NCI-H187 (cell line): ENCODE measurements at places on chromosomes 6 and 20.

DNA sequence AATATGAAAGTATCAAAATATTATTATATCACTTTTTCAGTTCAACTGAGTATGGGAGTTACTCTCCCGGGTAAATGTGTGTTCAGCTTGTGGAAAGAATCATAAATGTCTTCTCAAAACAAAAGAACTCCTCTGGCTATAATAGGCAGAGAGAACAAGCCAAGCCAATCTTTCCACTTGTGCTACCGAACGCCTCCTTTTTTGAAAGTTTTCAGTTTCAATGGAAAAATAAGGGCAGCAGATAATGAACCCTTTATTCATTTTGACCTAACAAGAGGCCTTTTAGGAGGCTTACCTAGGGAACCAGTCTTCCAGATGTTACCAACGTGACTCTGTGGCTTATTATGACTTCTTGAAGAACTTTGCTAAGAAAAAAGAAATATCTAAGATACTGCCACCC, 67.5 kb downstream of the PDE7B start:
- no peak for DNase-seq

- no peak for DNase-seq
These were observed 220.0 kb upstream of the FOXQ1 start for GRCh38 chr6:1091900-1092299.

DNA sequence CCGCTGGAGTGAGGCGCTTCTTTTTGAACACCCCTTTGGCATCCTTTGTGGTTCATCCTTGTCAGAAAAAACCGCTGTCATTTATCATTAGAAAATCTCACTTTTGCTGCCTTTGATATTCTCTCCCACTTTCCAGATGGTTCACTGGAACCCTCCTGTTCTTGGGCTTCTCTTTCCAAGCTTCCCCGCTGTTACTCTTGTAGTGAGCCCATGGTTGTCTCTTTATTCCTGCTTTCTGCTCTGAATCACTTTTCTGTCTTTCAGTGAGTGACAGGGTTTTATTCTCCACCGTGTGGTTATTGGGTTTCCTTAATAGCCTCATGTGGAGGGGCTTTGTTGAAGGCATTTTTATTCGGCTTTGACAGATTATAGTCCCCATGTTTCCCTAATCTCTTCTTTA, 117.0 kb downstream of the FARS2 start:
- no peak for DNase-seq

DNA sequence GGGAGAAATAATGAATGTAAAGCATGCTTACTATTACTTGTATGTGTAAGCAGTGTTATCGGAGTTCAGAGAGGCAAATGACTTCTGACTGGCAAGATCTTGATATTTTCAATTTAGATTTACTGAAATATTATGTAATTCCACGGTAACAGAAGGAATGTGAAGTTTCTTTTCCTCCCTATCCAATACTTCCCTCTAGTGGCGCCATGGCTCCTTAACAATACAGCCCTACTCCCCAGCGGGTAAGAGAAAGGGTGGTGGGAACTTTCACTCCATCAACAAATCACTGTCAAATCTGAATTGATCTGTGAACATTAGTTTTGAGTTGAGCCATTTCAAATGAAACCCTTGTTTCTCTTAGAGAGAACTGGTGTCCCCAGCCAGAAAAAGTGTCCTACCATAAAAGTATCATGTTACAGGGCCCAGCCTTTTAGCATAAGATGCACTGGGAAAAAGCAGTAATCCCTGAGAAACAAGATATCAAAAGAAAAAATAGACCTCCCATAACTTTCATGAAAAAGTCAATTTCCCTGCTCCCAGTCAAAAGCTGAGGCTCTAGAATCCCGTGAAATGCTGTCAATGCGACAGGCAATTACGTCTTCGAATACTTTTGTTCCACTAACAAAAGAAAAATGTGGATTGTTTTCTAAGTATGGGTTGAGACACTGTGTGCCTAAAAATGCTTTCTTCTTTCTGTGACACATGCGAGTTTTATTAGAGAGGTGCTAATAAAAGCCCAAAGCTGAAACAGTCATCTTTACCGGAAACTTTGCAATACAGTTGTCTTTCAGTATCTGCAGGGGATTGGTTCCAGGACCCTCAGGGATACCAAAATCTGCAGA, 12.9 kb downstream of the COX7A2 start:
- DNase-seq = no peak

- DNase-seq = no peak
These were observed 33.6 kb upstream of the BTN3A2 start for GRCh38 chr6:26331218-26332073.

- DNase-seq = no peak
These were observed 19.5 kb upstream of the RSPH4A start for GRCh38 chr6:116596815-116597214.

DNA sequence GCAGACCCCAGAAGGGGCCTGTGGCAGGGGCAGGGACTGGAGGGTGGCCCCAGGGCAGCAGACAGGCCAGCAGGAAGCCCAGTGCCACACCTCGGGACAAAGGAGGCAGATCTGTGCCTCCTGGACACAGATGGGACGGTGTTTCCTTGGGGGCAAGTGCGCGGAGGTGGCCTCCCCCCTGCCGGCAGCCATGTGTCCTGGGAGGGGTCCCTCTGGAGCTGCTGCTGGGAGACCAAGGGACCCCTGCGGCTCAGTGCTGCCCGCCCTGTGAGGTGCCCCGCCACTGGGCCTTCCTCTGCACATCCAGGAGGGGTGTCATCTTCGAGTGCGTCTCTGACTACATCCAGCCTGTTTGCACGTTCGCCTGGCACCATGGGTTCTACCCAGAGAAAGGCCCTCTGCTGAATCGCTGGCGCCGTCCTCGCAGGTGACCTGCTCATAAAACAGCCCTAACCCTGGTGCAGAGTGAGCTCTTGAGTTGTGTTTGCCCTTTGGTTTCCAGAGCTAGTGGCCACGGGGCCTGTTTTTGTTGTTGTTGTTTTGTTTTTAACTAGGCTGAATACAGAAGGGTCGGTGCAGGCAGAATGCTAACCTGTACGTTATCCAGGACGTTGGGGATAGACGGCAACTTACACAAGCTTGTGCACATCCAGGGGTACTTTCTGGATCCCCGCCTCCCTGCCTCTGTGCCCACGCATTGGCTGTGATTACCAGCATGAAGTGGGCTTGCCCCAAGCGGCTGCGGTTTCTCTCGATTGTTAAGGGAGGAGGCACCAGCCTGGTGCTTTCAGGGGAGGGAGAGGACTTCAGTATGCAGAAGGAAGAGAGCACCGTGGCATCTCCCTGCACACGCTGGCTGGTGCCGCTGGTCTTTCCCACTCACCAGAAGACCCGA, 1.3 kb upstream of the KCNQ2 start:
- DNase-seq = peak; percentile 16

GRCh38 chr6:169024047-169024660, 229.5 kb downstream of the THBS2 start:
- DNase-seq = no peak

DNA sequence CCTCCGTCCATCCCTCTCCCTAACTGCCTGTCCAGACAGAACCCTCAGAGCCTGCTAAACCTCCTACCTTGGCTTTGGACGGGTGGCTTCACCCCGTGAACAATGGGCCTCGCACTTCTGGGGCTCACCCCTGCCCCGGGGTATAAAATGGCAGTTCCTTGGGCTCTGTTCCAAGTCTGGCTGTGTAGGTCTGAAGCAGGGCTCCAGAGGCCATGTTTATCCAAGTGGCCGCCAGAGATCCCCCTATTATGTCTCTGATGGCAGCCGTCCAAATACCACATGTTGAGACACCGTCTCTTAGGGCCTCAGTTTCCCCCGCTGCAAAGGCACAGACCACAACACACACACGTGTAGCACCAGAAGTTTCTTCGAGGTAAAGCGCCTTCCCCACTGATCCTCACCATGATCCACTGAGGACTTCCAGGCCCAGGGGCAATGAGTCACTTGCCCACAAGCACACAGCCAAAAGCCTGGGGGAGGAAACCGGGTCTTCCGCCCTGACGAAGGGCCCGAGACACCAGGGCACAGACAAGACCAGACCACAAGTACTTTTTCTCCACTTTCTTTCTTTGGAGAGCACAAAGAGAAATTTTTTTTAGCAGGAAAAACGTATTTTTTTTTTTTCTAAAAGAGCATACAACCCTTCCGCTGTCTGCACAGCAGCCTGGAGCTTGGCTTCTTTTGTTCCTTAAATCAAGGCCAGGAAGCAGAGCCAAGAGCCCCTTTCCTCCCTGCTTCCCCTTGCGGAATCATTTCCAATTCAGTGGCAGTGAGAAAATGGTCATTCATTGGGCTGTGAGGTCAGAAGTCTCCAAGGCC, 11.8 kb downstream of the CPNE5 start:
- DNase-seq = no peak

DNA sequence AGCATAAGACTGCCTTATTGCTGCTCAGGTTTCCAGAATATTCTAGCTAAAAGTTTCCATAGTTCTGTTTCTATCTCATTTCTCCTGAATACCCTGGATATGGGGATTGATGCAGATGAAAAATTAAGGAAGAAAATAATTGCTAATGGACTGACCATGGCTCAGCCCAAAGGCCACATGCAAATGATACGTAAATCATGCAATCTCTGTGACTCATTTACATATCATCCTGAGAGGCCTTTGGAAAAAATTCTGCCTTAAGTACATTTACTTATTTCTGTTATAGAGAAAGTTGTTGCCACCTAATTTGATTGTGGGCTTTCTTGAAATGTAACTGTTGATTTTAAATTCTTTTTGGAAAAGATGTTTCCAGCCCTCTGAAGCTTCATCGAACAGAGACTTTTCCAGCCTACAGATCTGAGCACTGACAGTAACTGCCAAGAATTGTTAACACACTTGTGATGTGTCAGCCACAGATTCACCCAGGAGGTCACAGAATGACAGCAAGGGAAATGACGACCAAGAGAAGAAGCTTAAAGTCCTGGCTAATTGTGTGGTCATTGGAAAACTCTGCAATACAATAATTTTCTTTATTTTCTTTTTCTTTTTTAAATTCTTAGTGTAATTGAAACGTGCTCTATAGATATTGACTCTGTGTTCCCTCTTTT, 174.8 kb downstream of the DOK5 start:
- no peak for DNase-seq

GRCh38 chr6:165557674-165558073, 105.4 kb downstream of the PDE10A start:
- DNase-seq = no peak

- no peak for DNase-seq
These were observed 3.0 kb upstream of the GSTA5 start for GRCh38 chr6:52843605-52844004.

- no peak for DNase-seq
These were observed 34.7 kb downstream of the SLC35B3 start for GRCh38 chr6:8400663-8401062.

- no peak for DNase-seq
These were observed 13.4 kb downstream of the CCDC167 start for GRCh38 chr6:37486121-37486839.

DNA sequence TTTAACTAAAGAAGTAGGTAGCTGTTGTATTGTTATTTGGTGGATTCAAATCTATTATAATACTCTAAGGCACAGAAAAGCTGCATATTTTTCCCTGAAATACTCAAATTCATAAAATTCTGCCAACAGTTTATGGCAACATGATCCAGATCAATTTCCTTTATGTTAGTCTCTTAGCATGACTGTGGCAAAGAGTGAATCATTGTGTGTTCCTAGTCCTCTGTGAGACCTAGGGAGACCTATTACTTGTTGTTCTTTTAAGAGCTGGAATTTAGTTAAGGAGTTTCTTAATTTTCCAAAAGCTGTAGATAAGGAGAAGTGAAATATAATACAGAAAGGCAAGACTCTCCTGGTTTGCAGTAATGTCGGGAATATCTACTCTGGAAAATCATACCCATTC, 149.6 kb downstream of the RIMS1 start:
- no peak for DNase-seq

DNA sequence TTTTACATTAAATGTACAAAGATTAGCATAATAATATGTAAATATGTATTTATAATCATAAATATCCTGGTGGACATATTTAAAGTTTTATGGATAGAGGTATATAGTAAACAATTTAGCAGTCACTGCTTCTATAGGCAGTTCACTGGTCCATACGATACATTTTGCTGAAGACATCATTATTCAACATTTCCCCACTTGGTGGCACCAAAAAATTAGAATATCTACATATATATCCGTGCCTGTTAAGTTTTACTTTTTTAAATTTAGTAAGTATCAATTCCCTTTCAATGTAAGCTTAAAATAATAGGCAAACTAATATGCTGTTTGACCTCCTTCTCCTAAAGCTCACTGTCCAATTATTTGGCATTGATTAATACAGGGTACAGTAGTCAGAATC, 64.2 kb downstream of the LMBRD1 start:
- no peak for DNase-seq

DNA sequence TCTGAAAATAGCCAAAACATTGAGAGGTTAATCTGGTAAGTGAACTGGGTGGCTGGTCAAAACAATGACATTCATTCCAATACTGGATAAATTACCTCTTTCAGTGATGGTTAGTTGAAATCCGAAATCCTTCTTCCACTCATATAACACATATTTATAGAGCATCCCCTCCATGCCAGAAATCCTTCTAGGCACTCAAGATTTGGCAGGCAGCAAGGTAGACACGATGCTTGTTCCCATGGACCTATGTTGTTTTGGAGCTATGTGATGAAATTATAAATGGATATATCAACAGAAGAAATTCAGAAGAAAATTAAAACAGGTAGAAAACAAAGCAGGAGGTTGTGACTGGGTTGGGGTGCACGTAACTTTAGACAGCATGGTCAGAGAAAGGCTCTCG, 26.3 kb upstream of the SNRPB2 start:
- DNase-seq = no peak

DNA sequence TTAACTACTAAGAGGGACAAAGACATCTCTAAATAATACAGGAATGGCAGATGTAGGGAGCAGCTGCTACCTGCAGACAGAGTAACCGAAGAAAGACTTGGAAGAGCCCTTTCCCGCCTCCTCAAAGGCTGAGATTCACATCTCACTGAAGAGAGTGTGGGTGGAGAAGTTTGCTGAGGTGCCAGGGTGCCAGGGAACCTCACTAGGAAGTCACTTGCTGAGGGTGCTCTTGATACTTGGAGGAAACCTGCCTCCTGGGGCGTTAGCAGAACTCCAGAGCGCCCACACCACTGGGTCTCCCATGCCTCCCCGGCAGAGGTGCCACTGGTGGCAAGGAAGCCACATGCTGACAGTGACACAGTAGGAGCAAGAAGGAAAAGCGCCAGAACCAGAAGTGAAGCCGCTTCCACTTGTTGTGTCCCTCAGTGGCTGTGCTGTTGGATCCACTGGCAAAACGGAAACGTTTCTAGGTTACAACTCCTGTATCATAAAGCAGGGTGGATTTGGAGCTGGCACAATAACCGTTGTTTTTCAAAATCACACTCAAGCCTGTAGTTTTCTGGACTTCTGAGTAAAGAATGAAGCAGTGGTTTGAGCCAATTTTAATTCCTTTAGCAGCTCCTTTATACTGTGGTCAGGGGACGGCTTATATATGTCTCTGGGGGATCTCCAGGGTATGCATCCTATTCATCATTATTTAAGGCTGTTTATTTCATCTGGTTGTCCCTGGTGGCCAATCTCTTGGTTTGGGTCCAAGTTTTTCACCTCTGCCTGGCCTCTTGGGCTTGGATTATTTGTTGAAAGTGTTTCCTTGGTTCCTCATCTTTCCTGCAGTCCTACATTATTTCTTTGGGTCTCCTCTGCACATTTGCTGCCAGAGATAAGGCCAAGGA, 64.5 kb downstream of the CDC5L start:
- DNase-seq = no peak

- DNase-seq = no peak
These were observed 96.5 kb downstream of the HFE start for GRCh38 chr6:26183581-26184366.
